Activated CD8-positive, alpha-beta T cell treated with anti-CD3 and anti-CD28 coated beads, Interleukin-2, amount 10 ng/mL, durations not matched to agents 7 days and 5 days (primary cell): ENCODE measurements at places on chromosomes 7 and 10.

- no peak overlapping the region for H3K27ac ChIP-seq
- DNase-seq, result no peak
- no peaks in the 10 kb centered on the region for H3K4me1 ChIP-seq
- no peak overlapping the region for H3K4me3 ChIP-seq
Observed at GRCh38 chr10:118812393-118812740, 57.6 kb upstream of the CACUL1 start.

GRCh38 chr7:130095812-130096211 lies 25.5 kb downstream of the KLHDC10 start:
- H3K4me1 ChIP-seq, result no peaks in the 10 kb centered on the region
- DNase-seq, result no peak
- H3K27me3 ChIP-seq, result no peaks in the 10 kb centered on the region
- no peak overlapping the region for H3K27ac ChIP-seq

GRCh38 chr7:10181996-10182395 lies 791.7 kb upstream of the PHF14 start:
- H3K36me3 ChIP-seq, result no peaks in the 10 kb centered on the region
- DNase-seq, result no peak
- H3K27ac ChIP-seq, result no peak overlapping the region
- no peaks in the 10 kb centered on the region for H3K4me1 ChIP-seq

- H3K27me3 ChIP-seq, result peaks cover 2% of the 10 kb centered on the region
- no peak for DNase-seq
- no peaks in the 10 kb centered on the region for H3K36me3 ChIP-seq
- H3K27ac ChIP-seq, result no peak overlapping the region
- H3K4me3 ChIP-seq, result no peak overlapping the region
Observed at GRCh38 chr7:115356999-115357702, 435.3 kb downstream of the MDFIC start.
